Skin of body (tissue), 3 donors: ENCODE measurements at places on chromosomes 12 and 14.

DNA sequence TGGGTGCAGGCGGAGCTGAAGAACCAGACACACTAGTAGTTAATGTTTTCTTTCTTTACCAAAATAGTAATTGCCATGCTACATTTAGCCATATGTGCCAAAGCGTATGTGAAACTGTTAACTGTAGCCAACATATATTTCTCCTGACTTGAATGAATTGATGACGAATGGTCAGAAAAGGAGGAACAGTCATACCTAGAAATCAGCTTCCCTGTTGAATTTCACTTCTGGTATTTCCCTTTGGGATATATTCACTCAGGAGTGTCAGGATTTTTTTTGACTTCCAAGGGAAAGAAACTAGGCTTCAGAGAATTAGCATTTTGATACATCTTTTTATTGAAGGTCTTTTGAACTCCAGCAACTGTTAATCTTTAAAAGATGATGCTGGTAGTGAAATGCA, 87.0 kb downstream of the ERC1 start:
- no peak for DNase-seq

DNA sequence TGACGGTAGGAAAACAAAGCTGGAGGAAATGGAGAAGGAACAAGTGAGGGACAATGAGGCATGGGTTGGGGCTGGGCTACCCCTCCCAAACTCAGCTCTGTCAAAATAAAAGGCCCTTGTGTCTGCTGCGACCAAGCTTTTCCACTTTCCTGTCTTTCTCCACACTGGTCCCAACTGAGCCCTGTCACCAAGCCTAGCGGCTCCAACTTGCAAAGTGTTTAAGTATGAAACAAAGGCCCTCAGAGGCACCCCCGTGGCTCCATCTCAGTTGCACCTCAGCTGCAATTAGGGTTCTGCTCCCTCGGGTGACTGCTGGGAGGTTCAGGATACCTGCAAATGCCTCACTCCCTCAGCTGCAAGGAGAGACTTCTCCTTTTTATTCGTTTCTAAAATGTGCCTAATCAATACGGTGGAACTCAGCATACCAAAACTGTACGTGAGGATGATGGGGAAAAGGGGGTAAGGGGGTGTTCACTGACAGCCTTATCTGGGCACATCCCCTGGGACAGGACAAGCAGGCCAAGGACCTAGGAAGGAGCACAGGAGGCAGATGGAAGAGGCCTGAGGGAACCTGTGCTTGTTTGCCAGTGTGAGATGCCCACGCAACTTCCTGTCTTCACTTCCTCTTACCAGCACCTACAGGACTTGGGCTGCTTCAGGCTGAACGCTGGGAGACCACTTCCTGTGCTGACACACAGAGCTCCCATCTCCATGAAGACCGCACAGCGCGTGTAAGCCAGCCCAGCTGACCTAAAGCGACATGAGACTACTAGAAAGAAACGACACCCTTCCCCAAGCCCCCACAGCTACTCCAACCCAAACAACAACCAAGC, 8.9 kb downstream of the VAMP1 start:
- no peak for DNase-seq

GRCh38 chr12:132163041-132163910, 19.0 kb downstream of the NOC4L start:
- DNase-seq, result no peak

GRCh38 chr12:2163177-2163941, 110.6 kb downstream of the CACNA1C start:
- DNase-seq, result peak; percentile 65

- DNase-seq, result peak; percentile 25
Observed at GRCh38 chr12:117367006-117367638, 5.7 kb upstream of the NOS1 start.

DNA sequence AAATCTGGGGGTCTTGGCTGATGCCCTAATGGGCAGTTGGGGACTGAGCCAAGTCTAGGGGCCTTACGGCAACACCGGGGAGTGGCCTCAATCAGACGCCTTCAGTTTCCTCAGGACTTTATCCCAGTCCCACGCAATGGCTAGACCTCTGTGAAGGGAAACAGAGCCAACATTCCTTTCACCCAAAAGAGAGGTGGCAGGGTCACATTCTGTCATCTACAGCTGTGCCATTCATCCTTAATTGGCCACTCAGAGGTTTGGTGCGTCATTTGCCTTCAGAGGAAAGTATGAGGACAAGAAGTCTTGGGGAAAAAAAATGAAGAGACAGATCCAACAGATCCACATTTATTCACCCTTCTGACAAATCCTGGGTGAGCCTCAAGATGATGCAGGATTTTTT, 166.9 kb upstream of the AVPR1A start:
- no peak for DNase-seq

DNA sequence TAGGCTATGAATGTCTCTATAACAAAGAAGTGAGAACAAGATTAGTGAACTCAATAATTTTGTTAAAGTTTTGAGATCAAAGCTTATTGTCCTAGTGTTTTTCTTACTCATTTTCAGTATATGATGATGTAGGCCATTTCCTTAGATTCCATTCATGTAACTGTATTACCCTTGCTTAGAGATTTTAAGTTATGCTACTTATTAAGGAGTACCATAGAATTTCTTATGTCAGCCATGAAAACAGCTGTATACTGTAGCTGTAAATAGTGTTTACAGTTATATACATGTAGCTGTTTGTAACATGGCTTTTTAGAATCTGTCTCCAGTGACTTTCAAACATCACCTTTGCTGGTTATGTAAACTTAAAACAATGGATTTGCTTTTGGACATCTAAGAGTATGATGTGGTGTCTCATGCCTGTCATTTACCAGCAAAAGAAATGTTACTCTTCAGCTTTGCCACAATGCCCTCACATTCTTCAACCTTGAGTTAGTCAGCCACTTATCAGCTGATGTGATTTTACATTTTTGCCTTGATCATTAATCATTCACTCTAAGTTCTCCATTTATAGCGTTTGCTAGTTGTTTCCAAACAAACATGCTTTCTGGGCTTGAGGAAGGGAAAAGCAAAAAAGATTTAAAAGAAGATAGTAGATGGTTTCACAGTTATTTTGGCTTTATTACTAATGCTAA, 55.5 kb downstream of the SLC16A7 start:
- DNase-seq, result no peak

DNA sequence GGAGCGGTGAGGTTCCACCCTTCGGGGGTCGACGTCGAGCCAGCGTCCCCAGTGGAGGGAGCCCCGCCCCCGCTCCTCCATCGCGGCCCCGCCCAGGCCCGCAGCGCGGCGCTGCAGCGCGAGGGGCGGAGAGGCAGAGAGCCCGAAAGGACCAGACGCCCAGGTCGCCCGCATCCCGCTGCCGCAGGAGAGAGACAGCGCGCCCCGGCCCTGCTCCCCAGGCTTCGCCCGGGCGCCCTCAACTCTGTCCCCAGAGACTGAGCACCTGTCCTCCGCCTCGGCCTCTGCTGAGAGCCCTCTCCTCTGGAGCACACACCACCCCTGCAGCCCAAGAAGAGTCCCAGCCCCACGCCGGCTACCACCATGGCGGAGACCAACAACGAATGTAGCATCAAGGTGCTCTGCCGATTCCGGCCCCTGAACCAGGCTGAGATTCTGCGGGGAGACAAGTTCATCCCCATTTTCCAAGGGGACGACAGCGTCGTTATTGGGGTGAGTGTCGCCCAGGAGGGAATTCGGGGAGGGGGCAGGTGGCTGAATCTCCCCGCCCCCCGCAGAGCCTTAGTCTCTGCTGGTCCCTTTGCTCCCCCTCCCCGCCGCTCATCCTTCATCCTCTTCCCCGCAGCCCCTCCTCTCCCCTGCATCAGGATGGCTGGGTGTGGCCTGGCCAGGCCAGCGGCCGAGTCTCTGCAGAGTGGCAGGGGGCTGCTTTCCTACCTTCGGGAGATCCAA, at the start of gene KIF5A:
Gene KIF5A, plus strand, starts transcription at position 136 of the 732 bp plus-strand sequence. Its CDS starts 228 bp downstream, at position 364.
- no peak for DNase-seq

DNA sequence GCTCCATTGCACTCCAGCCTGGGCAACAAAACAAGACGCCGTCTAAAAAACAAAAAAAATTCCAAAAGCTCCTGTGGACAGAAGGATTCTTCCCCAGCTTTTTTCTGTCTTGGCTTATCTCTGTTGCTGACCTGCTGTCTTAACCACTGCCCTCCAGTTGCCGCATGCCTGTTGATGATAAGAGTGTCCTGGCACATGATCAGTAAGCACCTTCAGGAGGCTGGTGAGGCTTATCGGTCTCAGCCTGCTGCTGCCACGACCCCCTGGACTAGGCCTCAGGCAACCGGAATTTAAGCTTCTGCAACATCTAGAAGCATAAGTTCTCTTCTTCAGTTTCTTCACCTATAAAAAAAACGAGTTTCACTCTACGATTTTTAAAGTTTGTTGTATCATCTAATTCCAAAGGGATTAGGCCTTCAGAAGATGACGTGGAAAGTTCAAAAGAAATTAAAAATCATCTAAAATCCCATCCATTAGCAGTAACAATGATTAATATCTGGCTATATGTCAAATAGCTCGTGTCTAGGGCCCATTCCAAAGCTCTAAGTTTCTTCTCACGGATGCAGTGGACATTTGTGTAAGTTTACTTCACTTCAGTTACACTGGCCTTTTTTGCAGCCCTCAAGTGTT, 46.4 kb downstream of the RESF1 start:
- DNase-seq, result no peak

- no peak for DNase-seq
Observed at GRCh38 chr14:74771399-74771798, 8.3 kb downstream of the YLPM1 start.

DNA sequence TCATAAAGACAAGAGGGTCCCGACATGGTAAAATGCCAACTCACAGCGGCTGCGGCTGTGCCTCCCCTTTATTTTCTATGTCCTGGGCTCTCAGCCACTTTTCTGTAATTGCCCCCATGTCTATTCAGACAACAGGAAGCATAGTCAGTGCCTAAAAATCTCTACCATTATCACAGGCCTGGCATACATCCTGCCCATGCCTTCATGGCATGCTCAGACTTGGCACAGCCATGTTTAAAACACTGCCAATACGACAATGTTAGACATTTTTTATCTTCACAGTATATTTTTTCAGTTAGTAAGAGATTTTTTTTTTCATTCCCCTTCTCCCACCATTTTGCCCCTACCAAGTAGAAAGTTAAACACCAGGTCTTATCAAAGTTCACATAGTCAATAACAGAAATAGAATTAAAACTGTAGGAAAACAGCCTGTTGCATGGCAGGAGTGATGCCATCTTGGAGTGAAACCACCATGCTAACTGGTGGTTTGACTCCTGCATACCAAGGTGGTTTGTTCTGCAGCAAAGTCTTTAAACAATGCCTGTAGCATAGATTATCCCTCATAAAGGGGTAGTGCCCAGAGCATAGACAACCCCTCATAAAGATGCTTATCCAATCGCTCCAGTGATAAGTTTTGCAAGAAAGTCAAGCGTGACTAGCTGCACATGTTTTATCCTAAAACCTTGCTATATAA, 18.9 kb upstream of the CERS5 start:
- DNase-seq, result no peak

DNA sequence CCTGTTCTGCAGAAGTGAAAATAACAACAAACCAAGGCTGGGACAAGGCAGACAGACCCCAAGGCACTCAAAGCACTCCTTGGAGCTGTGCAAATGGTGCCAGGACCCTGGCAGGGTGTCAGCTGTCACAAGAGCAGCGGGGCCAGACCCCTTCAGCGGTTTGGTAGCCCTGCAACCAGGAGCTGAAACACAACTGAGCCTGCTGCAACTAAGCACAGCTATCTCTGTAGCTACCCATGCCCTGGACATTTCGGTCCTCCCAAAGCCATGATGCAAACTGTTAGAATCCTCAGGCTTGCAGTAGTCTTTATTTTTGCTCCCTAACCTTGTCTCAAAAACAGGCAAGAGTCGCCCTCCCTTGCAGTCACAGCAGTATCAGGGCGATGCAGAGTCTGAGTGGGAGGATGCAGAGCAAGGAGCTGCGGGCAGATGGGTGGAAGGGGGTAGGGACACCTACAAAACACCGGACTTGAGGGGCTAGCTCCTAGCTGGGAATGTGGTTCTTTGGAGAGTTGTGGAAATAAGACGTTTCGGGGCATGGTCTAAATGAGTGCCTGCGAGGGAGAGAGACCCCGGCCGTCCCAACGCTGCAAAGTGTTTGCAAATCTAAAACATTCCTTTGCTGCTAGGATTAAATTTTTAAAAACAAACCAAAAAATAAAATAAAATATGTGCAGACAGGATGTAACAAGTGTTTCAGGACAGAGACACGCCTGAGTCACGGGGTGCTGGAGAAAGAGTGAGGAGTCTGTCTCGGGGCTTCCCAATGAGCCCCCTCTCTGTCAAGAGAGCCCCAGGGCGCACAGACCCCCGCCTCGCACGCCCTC, 1.0 kb downstream of the NUAK1 start:
- DNase-seq, result no peak

DNA sequence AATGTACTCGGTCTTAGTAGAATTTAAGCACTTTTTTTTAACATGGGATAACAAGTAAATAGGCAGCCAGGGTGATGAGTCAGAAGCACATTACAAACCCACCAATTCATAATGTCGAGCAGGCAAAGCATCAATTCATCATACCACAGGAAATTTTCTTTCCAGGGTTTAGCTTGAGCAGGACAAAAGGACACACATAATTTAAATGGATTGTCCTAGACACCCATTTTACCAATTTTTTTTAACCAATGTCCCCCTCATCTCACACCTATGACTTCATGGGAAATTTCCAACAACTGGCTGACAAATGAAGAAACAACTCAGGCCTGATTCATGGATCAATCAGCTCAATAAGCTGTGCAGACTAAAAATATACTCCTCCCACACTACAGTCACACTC, 58.8 kb upstream of the FOXG1 start:
- DNase-seq, result no peak

DNA sequence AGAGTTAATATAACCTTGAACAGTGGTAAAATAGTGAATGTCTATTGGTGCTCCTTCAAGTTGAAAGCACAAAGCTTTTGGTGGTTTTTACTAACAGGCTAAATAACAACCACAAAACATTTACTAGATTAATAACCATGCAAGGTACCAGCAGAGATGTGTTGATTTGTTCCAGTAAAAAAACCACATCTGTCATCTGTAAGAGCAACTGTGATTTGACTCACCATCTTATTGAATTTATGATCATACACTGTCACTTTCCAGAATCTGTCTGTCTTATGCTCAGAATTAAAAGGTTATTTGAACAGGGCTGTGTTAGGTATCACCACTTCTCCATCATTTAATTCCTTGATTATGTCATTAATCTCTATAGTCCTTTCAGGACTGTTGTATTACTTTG, 107.0 kb upstream of the PTHLH start:
- DNase-seq, result no peak

DNA sequence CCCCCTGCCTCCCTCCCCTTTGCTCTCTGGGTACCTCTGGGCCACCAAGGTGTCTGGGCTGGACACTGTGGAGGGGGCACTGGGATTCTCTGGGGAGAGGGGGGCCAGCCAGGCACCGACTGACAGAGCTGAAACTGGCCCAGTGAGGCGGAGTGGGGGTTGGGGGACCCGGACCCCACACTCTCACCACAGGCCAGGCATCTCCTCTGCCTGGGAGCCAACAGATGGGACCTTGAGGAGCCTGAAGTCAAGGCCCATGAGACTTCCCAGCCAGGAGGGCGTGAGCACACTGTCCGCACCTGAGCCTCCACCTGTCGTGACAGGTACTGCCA, 39.8 kb upstream of the PPP1R13B start:
- DNase-seq, result no peak

GRCh38 chr14:71960494-71961353, 28.5 kb downstream of the RGS6 start:
- no peak for DNase-seq
